Stimulated activated CD8-positive, alpha-beta memory T cell treated with anti-CD3 and anti-CD28 coated beads, Interleukin-2, amount 100 ng/mL, for 48 hours (primary cell): ENCODE measurements at places on chromosomes 3 and 15.
A peak's percentile ranks its signal among the peaks of the same experiment; 100 is the strongest.

- DNase-seq = no peak
Observed at GRCh38 chr3:80559701-80560100, 791.9 kb upstream of the ROBO1 start.

DNA sequence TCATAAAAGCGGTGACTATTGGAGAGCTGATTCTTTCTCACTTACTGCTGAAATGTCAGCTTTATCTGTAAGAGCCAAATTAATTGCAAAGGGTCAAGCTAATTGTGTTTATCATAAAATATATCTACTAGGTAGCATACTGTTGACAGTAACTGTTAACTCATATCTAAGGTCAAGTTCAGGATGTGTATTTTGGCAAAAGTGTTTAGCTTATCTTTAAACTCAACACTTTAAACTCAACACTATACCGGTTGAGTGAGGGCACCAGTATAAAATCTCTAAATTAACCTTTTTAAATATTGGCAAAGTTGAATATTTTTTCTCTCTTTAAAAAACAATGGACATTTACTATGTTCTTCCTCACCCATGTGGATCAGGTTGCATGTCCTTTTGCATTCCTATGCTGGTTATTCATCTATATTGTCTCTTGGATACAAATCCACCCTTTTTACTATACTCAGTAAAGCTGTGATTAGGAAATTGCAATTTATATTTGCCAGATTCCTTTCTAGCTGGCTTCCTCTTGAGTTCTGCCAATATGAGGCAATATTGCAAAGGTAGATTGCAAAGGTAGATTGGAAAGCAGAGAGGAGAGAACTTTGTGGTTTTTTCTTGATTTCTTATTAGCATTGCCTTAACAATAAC is 344.6 kb upstream of the DCBLD2 start:
- DNase-seq = no peak

GRCh38 chr15:38854506-38854905 is 289.9 kb upstream of the RASGRP1 start:
- no peak for DNase-seq

- no peak for DNase-seq
Observed at GRCh38 chr3:32577581-32578556, 7.2 kb upstream of the DYNC1LI1 start.

- DNase-seq = no peak
Observed at GRCh38 chr3:116161575-116162525, 283.4 kb downstream of the LSAMP start.

DNA sequence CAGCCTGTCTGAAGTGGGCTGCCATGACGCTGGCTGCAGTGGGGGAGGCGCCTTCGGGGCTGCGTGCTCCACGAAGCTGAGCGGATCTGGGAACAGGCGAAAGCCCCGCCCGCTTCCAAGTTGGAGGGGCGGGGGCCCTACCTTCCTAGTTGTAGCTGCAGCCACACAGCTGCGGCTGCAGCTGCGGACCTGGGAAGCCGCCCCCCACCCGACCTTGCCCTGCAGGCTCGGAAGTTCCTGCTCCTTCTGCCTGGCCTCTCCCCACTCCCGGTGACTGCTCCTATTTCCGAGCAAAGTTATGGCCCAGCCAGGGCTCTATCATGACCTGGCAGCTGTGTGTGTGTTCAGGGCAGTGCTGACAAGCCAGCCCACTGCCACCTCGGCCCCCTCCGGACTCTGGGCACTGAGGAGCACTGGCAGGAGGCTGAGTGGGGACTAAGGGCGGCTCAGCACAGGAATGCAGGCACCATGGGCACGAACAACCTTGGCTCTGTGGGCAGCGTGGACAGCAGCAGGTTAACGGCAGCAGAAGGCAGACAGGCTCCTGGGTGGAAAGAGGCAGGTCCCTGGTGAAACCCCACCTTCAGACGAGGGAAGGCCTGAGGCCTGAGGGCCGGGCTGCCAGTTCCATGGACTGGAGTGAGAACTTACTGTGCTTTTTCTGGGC is 352.4 kb upstream of the TMCO5A start:
- DNase-seq = no peak

DNA sequence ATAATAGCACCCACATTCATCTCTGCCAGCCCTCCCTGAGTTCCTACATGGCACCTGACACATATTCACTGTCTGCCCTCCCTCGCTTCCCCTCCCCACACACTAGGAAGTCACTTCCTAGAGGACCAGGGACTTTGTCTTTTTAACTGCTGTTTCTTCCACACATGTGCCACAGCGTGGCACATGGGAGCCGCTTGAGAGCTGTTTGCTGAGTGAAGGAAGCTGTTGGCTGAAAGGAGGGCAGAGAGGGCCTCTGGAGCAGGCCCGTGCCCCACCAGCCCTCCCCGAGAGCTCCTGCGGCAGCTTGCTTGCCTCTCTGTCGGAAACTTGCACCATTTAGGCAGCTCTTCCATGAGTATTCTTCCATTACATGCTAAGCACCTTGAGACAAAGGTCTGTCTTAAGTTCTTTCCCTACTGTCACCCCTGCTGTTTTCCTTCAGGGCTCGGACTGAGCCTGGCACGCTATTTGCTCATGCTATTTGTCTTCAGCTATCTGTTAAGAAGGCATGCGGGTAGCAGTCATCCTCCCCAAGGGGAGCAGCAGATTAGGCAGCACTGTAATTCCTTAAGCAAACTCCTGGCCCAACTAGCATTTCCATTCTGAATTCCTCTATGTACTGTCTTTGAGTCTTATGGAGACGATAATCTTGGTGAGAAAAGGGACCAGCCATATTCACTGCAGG is 72.2 kb downstream of the CACNA1D start:
- DNase-seq = no peak

DNA sequence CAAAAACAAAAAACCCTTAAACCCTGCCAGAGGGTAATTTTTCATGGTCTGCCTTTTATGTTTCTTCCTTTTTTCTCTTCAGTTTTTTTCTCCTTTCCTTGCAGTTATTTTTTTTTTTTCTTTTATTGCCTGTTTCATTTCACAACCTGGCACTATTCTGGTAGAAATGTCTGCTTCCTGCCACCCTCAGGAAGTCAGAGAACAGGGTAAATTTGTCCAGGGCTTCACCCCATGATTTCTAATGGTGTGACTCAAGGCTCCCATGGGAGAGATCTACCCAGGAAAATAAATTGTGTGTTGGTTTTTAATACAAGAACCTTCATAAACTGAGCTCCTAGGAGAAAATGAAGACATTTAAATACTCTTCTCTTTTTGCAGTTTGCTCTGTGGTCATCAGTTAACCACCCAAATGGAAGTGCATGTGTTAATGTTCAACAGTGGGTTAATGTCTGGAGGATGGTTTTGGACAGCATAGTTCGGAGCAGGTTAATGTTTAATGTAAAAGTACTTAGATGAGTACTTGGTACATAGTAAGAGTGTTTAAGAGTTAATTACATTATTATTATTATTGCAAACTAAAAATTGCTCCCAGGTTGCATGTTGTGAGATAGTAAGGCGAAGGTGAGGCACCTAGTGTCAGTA is 45.9 kb downstream of the CGNL1 start:
- no peak for DNase-seq

DNA sequence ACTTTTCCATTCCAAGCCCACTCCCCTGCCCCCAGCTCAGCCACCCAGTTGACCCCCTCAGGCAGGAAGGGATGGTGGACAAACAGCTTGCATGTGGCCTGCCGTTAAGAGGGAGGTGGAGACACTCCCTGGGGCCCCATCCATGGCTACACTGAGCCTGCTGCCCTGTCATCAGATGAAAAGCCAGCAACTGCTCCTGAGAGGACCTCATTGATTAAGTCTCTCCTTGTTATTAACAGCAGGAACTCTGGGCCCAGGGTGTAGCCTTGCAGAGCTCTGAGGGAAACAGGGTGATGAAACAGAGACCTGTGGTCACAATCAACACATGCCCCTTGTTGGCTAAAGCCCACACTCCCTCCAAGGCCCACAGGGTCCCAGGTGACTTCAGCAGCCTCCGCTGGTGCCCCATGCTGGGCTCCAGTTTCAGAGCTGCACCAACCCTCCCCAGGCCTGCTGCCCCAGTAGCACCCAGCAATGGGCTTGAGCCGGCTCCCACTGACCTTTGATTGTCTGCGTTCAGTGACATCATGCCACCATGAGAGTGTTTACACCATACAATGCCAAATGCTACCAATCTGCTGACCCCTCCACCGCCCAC is 22.3 kb upstream of the TLE3 start:
- no peak for DNase-seq

DNA sequence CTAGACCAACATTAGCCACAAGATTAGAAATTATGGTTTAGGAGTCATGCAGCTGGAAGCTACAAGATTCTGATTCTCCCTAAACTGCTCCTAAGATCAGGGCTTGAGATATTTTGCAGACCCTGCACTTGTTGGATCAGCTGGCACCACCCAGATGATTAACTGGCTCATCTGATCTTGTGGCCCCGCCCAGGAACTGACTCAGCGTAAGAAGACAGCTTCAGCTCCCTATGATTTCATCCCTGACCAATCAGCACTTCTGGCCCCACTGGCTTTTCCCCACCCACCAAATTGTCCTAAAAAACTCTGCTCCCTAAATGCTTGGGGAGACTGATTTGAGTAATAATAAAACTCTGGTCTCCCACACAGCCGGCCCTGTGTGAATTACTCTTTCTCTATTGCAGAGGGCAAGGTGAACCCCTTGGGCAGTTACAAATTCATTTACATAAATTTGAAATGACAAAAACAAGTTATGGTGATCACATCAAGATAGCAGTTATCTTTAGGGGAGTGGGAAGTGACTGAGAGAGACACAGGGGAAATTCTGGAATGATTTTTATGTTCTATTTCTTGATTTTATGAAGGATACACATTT is 76.5 kb downstream of the CD200R1L start:
- peak; percentile 42 for DNase-seq

- no peak for DNase-seq
Observed at GRCh38 chr3:61725851-61726333, 164.5 kb downstream of the PTPRG start.

DNA sequence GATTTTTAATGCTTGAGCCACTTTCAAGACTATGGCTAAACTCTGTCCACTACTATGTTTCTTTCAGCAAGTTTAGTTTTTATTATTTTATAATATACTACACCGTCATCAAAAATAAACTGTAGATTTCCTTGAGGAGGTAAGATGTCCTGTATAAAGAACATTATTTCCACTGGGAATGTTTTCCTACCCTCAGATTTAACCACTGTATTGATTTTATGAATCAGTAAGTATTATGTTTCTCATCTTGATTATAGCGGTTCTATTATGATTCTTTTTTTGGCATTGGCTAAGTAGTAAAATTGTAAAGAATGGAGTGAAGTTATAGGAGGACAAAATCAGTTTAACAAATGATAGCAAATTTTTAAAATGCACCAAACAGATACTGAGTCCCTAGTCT is 44.4 kb downstream of the ADAM10 start:
- DNase-seq = no peak

GRCh38 chr3:177374323-177374722 is 177.0 kb upstream of the TBL1XR1 start:
- DNase-seq = no peak

DNA sequence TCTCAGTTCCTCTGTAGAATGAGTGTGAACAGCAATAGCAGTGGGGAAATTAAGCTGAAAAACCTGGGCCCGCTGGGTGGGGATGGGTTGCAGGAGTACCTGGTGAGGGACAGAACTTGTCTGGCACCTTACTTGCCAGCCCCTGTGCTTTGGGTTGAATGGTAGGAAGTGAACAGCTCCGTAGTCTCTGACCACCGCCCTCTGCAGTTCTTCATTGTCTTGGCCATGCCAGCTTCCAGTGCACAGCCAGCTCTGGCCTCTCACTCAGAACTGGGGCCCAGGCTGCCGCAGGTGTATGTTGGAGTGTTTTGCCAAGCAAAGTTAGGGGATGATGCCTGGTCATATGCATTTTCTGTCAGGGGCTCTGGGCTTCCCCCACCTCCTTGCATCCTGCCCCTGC is 14.0 kb upstream of the CHST14 start:
- no peak for DNase-seq

GRCh38 chr15:100464256-100464655 is 64.5 kb downstream of the CERS3 start:
- DNase-seq = no peak

DNA sequence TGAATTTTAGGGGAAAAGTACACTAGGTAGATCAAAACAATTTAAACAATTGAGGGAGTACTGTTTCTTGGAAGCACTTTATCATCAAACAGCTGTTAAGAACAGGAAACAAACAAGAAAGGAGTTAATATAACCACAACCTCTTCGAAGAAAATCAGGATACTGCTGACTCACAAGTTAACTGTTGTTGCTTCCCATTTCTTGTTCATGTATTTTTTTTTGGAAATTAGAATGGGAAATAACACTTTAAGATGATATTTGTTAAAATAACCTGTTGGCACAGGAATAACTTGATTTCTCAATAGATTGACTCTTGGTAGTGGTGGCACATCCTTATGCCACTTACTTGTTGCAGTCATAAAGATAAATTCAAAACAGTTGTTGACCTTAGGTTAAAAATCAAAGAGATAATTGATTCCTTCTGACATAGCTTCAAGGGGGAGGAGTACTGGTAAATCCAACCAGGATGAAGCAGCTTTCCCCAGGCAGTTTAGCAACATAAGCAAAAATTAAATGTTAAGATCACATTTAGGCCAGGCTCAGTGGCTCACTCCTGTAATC is 3.3 kb downstream of the BNIP2 start:
- no peak for DNase-seq

GRCh38 chr15:98405013-98405412 is 243.3 kb upstream of the IGF1R start:
- DNase-seq = no peak
